ENCODE measurements at places on chromosomes 12 and 14. TPM values are rescaled to one million over a fixed set of nuclear protein-coding genes. Genes with fewer than 3 reads are reported as not detected.

CSAD gene
- total RNA-seq, result 0.89 TPM

TEX52 gene
- not detected for total RNA-seq

C12orf42 gene
- total RNA-seq, result not detected

CD163 gene
- total RNA-seq, result not detected

SLC7A7 gene
- 3.6 TPM for total RNA-seq

IRF9 gene
- 153 TPM for total RNA-seq

SALL2 gene
- total RNA-seq, result 1.1 TPM

DNAJC22 gene
- 8.2 TPM for total RNA-seq

CEBPE gene
- total RNA-seq, result not detected

LBHD2 gene
- total RNA-seq, result not detected

RTL1 gene
- 0.02 TPM for total RNA-seq

WDHD1 gene
- 13.9 TPM for total RNA-seq

PIWIL1 gene
- not detected for total RNA-seq
